IgD-negative memory B cell (primary cell): ENCODE measurements at places on chromosomes 11 and 22. TPM values are rescaled to one million over a fixed set of nuclear protein-coding genes. Genes with fewer than 3 reads are reported as not detected.

ZNF70 gene
- polyA plus RNA-seq: 0.20 TPM

POTEH gene
- polyA plus RNA-seq: 0.13 TPM

CRYBB2 gene
- polyA plus RNA-seq: not detected

OR4A47 gene
- not detected for polyA plus RNA-seq

PIK3IP1 gene
- 88.7 TPM for polyA plus RNA-seq

GGTLC2 gene
- polyA plus RNA-seq: not detected

PTS gene
- polyA plus RNA-seq: 11.4 TPM
